ENCODE measurements at places on chromosomes 3 and 15.
A peak's percentile ranks its signal among the peaks of the same experiment; 100 is the strongest.

GRCh38 chr3:32457971-32458471, 44.6 kb downstream of the CMTM6 start:
- DNase-seq: peak; percentile 35

DNA sequence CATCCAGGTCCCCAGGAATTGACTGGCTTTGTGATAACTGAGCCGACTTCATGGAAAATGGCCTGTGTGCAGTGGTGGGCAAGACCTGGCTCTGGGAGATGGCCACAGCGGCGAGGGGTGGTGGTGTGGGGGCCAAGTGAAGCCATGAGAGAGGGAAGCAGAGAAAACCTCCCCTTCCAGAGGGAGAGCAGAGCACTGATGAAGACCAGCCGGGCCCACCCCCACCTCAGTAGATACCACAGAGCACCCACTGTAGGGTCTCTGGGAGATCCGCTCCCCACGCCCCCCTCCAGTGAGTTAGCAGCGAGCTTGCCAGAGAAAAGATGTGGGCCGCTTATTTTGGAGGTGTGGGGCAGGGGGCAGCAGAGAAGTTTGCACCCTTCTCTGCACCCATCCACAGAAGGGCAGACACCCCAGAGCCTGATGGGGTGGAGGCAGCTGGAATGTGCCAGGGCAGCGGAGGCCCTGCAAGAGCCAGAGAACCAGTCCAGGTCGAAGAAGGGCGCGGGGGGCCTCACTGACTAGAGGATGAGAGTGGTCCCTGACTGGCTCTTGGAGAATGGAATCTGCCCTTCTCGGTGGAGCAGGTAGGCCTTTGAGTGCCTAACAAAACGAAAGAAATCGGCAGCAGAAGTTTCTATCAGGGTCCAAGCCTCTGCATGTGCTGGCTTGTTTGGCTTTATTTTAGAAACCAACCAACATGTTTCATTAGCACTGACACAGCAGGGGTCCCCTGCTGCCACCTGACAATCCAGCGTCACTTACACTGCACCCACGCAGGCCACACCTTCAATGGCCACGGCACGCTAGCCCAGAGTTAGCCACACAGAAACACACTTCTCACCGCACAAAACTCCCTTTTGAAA, 28.3 kb downstream of the MELTF start:
- no peak for DNase-seq

DNA sequence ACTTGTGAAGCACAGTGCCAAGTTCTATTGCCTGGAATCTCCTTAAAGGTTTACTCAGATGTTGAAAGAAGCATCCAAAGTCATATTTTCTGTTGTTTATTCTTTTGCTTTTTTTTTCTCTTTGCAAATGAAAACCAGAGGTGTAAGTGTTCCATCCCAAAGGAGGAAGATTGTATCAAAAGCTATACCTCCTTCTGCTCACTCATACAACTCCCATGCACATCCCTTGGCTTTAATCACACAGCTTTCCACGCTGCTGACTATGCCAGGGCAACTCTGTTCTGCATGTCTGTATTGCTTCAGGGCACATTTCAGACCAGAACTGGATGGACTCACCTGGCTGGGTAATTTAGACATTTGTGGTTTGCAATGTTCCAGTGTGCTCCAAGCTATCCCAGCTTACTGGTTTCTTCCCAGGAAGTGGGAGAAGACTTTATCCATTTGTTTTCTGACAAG, 399.6 kb upstream of the TBL1XR1 start:
- no peak for DNase-seq

DNA sequence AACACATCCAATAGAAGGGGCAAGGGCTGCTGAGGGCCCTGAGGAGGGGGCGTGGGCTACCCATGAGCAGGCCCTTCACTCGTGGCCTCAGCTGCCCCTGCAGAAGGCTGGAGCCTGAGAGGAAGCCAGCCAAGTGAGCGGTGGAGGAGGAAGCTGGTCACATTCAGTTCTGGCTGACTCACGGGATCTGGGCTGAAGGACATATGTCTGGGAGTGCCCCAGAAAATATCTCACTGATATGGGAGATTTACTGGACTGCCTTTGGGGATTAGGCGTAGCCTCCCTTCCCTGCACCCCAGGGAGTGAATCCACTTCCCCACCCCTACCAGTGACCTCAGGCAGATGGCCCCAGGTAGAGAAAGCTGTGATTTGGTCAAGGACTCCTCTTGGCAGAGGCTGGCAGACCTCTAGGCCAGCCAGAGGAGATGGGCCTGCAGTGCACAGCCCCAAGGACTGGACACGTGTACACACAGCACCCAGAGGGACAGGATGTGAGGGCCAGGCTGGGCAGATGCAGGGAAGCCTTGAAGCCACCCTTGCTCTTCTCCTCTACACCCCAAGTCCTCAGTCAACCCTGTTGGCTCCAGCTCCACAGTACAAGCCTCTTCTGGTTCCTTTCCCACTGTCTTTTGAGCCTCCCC, 14.2 kb upstream of the ANKDD1A start:
- DNase-seq: no peak

- DNase-seq: no peak
Observed at GRCh38 chr3:187112934-187113793, 26.1 kb downstream of the RPL39L start.

DNA sequence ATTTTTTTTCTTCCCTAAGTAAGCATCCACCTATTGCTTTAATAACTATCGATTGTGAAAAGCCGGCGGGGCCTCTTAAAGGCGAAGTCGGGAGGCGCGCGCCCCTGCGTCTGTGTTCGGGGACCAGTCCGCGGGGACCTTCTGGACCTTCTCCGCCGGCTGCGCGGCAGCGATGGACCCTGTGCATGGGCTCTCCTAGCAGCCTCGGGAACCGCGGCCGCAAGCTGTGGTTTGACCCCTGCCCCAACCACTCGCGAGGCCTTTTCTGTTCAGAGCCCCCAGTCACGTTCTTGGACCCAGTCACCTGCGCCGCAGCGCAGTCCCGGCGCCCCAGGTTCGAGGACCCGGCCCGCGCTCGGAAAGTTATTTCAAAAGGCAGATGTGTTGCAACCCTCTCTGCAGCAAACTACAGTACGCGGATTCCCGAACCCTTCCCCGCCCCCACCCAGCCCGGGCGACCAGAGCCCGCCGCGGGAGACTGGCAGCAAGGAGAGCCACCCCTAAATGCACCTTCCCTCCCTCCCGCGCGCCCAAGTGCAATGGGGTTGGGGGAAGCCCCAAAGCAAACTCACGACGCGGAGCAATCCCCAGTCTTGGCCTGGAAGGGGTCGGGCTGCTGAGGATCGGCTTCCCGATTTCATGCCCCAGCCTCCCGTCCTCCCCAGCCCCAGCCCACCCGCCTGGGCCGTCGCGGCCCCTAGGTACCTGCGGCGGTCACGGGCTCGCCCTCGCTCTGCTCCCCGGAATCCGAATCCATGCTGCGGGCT, 684 bp downstream of the TNFAIP8L3 start:
- no peak for DNase-seq

GRCh38 chr15:68718468-68718867, 102.2 kb downstream of the ANP32A start:
- DNase-seq: no peak

GRCh38 chr3:11019116-11019819, 26.7 kb downstream of the SLC6A1 start:
- DNase-seq: no peak

- DNase-seq: no peak
Observed at GRCh38 chr3:119536757-119537156, 22.7 kb downstream of the CD80 start.

DNA sequence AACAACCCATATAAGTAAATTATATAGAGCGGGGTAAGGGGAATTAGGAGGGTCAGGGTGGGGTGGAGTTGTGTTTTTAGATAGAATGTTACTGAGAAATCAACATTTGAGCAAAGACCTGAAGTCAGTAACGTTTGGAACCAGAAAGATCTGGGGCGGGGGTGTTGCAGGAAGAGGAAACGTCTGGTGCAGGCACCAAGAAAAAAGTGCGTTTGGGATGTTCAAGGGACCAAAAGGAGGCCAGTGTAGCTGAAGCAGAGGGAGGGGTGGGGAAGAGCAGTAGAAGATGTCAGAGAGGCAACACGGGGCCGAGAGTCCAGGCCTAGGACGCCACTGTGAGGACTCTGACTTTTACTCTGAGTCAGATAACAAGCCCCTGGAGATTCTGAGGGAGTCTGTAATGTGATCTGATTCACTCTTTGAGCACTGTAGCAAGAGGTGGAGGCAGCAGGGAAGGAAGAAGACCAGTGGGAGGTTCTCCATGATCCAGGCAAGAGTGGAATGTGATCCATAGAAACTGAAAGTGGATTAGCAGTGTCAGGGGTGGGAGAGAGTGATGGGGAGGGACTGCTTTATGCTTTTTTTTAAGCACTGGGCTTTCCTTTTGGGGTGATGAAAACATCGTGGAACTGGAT, 179.3 kb upstream of the CHRM5 start:
- DNase-seq: no peak

GRCh38 chr3:50089609-50089945, 858 bp downstream of the RBM5 start:
- DNase-seq: no peak

GRCh38 chr15:93517176-93517575, 428.2 kb upstream of the RGMA start:
- DNase-seq: no peak

DNA sequence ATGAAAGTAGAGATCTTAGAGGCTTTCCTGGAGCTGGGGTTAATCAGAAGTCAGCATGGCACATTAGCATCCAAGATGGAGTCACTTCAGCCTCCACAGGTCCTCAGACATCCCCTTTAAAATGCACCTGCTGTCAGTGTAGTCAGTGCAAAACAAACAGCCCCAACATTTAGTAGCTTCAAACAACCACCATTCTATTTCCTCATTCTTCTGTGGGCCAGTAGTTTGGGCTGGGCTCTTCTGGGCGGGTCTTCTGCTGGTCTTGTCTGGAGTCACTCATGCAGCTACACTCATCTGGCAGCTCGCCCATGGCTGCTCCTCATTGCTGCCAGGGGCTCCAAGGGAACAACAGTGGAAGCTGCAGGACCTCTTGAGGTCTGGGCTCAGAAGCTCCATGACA, 99.9 kb downstream of the TLE3 start:
- DNase-seq: peak; percentile 55

DNA sequence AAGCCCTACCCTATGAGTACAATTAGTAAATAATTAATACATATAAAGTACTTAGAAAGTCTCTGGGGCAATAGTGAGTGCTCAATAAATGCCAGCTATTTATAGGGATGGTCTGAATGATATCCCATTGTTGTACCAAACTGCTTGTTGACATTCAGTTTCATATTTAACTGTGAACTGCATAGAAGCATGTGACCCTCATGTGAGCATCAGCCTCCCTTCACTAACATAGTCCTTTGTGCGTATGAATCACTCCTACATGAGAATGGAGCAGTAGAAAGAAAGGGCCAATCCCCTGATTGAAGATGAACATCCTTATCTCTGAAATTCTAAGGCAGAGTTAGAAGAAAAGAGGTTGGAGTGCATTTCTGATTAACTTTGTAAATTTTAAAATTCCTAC, 68.7 kb upstream of the ATP10A start:
- DNase-seq: no peak
